ENCODE measurements at places on chromosomes 4 and X. TPM values are rescaled to one million over a fixed set of nuclear protein-coding genes. Genes with fewer than 3 reads are reported as not detected.

MBNL3 gene
- total RNA-seq: 12.5 TPM

ABLIM2 gene
- 8.6 TPM for total RNA-seq

NUDT11 gene
- total RNA-seq: 2.3 TPM

- no peak for DNase-seq
These were observed 64.3 kb downstream of the TASL start for GRCh38 chrX:30513284-30513683.

- DNase-seq: no peak
These were observed 1509.6 kb downstream of the ADGRL3 start for GRCh38 chr4:62709618-62710252.

DNA sequence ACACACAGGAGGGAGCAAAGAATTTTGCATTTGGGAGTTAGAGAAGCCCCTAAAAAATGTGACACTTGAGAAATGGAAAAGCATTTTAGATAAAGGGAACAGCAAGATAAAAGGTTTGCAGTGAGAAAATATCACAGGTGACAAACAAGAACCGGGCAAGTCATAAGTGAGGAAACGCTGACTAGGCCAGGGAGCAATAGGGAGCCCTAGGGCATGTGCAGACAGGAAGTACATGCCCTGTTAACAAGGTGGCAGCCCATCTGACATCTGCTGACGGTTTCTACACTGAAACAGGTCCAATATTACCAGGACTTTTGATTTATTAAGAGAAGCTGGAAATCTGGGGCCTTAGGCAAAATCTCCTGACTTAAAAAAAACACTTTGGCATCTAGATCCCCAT, 4.0 kb upstream of the IL13RA1 start:
- DNase-seq: no peak

- no peak for DNase-seq
These were observed 53.2 kb downstream of the SPRY1 start for GRCh38 chr4:123449780-123450179.

DNA sequence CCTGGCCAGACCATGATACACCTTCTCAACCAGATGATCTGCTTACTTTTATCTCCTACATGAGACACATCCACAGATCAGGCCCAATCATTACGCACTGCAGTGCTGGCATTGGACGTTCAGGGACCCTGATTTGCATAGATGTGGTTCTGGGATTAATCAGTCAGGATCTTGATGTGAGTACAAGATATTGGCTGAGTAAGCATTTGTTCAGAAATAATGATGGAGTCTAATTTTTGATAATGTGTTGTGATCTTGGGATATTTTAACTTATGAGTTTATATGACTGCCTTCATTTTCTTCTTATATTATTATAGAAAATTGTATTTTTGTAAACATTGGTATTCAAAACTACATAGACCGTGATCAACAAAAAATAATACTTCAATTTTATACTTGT, 39.4 kb downstream of the SLC10A6 start:
- no peak for DNase-seq

DNA sequence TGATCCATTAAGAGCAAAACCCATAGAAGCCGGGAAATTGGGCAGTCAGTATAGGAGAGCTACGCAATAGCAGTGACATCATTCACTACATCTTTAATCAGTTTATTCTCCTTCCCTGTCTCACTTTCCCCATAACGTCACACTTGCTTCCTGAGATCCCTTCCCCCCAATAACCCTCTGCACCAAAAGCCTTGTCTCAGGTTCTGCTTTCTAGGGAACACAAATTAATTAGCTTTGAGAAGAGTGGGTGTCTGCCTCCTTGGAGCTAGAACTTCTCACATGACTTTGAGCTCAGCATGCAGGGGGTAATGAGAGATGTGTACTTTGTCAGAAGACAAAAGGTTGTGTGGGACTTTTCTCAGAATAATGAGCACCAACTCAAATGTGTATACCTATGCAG, 128.3 kb upstream of the MAOA start:
- DNase-seq: no peak

DNA sequence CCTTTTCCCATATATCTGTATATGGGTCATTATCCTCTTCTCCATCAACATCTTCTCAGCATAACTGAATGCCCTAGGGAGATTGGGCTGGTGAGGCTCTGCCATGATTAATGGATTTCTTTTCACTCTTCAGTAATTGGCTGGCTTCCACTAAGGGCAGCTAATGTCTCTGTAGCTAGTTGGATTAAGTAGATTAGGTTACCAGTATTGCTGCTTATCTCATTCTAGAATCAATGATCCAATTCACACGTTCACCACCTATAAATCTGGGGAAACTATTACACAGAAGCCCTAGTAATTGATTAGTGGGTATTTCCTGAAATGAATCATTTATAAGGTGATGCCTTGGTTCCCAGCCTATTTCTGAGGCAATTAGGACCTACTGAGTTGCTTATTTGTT, 94.8 kb downstream of the KDR start:
- DNase-seq: no peak

DNA sequence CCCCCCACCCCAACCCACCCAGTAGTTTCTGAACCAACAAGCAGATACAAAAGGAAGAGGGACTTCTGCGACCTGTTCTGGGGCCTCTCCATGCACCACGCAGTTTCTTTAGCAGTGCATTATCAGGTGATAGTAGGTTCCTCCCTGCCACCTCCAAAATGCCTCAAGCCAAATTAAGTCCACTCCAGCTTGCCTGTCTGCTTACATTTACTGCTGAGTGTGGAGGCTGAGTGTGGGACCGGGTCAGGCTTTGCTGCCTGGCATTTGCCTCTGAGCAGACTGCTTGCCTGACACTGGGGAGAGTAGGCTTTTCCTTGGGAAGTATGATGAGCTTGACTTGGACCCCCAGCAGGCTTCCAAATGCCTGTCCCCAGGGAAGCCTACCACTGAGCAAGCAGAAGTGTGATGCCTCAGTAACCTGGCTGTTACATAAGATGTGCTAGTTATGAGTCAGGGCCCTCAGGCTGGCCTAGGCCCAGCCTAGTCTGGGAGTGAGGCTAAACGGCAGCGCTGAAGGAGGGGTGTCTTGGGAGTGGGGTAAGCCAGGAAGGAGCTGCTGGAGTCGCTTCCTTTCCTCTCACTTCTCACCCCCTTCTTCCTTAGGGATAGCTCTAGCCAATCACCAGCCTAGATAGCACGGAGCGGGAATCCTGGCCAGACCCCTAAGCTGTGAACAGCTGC, 9.0 kb downstream of the TSC22D3 start:
- no peak for DNase-seq

GRCh38 chr4:67941074-67941473, 22.2 kb downstream of the TMPRSS11A start:
- no peak for DNase-seq

GRCh38 chrX:13693341-13693961, 4.5 kb downstream of the RAB9A start:
- peak; percentile 40 for DNase-seq

DNA sequence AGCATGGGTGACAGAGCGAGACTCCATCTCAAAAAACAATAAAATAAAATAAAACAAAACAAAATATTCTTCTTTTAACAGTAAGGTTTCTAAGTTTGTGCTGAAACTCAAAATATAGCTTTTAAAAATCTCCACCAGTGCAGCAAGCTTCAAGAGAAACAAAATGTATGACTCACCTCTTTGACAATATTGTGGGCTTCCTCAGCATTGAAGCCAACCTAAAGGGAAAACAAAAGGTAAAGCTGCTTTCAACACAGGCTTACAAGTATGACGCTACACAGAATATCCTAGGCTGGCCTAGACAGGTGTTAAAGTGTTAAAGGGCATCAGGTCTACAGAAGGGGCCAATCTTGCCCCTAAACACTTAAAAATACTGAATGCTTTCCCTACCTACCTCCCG, 1.2 kb downstream of the DYNLT3 start:
- no peak for DNase-seq

GRCh38 chrX:108224727-108225621, 133.4 kb downstream of the ATG4A start:
- no peak for DNase-seq

DNA sequence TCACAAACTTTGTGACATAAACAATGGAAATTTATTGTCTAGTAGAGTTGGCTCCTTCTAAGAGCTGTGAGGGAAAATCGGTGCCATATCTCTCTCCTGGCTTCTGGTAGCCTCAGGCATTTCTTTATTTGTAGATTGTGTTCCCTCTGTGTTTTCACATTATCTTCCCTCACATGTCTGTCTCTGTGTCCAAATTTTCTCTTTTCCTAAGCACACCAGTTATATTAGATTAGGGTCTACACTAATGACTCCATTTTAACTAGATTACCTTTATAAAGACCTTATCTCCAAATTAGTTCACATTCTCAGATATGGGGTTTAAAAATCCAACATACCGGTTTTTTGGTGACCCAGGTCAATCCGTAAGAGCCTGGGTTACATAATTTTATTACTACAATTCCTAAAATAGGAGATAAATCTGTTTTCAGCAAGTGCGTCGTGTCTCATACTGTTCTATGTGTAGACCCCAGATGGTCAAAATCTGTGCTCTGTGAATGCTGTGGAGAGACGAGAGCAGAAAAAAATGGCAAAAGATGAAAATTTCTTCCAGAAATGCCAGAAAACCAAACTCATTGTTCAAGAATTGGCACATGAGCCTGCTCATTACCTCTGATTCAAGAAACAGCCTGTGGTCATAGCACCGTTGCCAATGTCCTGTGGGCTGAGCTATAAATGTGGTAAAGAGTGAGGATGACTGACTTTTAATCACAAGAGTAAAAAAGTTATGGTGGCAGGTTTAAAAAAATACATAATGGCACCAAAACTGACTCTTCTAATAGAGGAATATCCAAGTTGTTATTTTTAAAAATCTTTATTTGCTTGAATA, 574.7 kb downstream of the PCDH7 start:
- no peak for DNase-seq

DNA sequence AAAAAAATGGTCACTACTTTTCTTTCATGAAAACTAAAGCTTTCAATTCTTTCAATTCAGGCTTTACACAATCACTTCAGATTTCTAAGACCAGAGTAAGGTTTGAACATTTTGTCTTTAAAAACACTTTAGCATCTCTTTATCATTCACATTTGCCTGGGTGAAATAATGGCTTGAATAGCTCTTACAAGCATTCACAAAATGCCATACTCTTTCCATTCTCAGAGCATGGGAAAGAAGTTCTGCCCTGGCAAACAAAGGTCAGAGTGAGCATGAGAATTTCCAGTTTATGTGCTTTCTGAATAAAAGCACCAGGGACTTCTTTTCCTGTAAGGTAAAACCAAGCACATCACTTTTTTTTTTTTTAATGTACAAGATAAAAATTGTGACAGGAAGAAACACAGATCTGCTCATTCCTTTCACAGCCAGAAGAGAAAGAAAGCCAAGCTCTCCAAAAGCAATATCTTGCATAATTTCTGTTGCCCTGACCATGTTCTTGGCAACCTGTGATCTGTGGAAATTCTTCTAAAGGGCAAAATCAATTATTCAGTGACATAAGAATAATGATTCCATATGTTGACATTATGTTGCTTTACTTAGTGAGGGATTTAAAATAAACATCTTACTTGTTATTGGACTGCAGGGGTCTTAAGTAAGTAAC, 64.8 kb downstream of the CD40LG start:
- DNase-seq: no peak

DNA sequence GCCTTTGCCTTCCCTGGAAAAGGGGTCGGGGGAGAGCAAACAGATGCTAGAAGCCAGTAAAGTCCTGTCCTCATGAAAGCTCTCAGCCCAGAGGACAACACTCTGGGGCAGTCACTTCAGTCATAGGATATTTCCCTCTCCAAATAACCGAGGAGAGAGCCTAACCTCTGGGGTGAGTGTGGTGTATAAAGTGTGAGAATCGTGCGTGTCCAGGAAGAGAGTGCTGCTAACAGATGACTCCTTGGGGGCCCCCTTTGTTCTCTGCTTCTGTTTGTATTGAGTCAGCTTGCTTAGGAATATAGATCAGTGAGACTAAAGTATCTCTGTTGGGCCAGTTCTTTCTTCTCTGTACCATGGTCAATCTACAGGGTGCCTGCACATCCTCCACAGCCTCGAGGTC, 247.2 kb downstream of the PALLD start:
- no peak for DNase-seq

GRCh38 chr4:3353752-3354454, 61.1 kb downstream of the RGS12 start:
- no peak for DNase-seq

DNA sequence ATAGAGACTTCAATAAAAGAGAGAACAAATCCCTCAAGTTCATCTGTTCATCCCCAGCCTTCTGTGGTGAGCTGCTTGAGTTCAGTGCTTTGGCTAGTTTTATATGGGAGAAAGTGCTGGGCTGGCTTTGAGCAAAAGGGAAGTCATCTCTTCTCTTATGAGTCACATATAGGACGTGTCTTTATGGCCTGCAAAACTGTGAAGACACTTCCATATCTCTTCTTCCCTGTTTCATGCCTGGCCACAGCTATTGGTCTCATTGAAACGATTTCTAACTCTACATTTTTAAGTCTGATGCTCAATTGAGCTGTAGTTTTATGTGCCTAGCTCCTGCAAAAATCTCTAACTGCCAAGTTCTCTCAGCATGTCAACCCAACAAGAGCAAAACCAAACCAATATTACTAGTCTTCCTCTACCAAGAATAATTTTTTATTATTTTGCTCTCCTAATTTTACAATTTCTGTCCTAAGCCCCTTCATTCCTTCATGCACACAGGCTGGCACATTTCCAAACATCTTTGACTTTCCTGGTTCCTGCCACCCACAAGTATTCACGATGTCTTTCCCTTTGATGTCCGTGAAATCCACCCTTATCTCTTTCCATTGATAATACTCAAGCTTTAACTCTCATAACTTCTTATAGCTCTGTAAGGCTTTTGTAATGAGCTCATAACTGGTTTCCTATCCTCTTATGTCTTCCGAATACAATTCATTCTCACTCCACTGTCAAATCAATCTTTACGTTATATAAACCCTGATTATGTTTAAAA, 165.3 kb downstream of the BTC start:
- DNase-seq: no peak

DNA sequence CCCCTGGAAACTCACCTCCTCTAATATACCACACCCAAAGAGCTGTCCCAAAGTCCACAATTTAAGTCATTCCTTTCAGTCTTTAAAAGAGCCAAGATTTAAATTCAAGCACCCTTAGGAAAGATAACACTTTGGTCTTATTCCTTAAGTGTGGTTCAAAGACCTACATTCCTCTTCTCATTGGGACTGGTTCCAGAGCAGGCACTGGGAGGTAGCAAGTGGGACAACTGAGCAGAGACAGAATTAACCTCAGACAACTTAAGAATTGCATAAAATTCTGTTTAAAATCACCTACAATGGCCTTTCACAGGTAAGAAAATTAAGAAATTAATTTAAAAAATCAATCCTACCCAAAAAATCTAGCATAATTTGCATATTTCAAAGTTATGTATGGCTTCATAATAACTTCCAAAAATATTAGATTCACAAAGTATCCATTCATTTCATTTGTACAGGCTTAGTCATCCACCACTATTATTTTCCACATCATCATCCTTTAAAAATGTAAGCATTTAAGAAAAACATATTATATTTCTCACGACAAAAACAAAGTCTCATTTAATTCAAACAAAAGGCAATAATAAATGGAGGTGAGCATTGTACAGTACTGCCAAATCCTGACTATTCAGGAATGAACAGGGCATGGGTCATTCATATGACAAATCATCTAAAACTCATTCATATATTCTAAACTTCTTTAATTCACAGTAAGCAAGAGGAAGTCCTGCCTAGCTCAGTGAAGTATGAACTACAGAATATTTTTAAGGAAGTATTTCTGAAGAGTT, 13.6 kb downstream of the PRSS12 start:
- no peak for DNase-seq

- DNase-seq: no peak
These were observed 32.0 kb downstream of the FAM53A start for GRCh38 chr4:1652088-1652487.

Data from pancreas (tissue), 10 donors.